LHCN-M2 (cell line): ENCODE measurements at places on chromosomes 3 and 15. TPM values are rescaled to one million over a fixed set of nuclear protein-coding genes. Genes with fewer than 3 reads are reported as not detected.

GRCh38 chr3:129594409-129594808 lies 12.1 kb downstream of the PLXND1 start:
- DNase-seq = no peak

DNA sequence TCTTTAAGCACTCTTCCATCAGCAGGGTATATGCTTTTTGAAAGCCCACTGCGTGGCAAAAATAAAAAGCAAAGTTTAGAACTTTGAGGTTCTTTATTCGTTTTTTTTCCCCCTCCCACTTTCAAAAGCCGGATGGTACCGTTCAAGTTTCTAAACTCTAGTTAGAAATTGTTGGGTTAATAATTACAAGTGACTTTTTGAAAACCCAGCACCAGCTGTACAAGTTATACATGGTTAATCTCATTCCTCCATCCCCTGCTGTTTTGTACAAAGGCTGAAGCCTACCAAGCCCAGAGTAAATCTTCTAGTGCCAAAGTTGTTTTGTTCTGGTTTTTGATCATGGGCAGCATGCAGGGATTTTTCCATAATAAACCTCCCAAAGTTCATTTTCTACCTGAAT lies 48.6 kb downstream of the WDR72 start:
- no peak for DNase-seq

DNA sequence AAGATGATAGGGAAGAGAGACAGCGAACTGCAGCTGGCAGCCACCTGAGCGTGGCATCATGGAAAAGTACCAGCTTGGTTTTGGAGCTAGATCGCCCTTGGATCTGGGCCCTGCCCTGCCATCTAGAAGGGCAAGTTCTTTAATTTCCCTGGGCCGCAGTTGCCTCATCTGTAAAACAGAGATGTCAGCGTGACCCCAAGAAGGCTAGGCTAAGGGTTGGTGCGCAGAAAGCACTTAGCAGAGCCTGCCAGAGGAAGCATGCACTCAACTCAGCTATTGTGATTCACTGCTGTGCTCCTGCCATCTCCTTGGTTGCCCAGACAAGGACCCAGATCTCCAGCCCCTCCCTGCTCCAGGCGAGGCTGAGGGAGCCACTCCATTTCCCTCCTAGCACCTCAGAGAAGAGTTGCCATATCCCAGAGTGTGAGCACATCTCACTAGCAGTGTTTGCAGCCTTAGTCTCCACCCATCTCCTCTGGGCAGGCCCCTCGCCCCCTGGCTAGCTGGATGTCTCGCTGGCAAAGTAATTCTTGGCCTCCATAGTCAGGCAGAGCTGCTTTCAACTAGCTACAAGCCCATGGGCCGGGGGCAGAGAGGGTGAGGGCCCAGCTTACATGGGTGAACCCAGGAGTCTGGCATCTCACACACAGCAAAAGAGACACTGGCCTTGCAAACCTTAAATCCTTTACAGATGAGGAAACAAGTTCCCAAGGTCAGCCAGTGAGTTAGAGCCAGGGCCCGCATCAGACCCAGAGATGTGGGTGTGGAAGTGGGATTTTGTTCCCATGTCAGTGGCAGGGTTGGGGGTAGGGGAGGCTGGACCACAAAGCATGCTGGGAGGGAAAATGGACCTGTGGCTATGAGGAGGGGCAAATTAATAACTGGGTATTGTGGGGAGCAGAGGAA lies 280.7 kb upstream of the TLE3 start:
- DNase-seq = no peak

- DNase-seq = no peak
Measured at GRCh38 chr3:37739579-37740290, 121.9 kb upstream of the CTDSPL start.

Gene POLQ
- 11.9 and 14.6 TPM in 2 replicates for total RNA-seq

GRCh38 chr3:195105389-195105788 lies 165.6 kb downstream of the XXYLT1 start:
- DNase-seq = no peak

GRCh38 chr3:10085738-10086137 lies 22.3 kb downstream of the FANCD2OS start:
- DNase-seq = no peak

DNA sequence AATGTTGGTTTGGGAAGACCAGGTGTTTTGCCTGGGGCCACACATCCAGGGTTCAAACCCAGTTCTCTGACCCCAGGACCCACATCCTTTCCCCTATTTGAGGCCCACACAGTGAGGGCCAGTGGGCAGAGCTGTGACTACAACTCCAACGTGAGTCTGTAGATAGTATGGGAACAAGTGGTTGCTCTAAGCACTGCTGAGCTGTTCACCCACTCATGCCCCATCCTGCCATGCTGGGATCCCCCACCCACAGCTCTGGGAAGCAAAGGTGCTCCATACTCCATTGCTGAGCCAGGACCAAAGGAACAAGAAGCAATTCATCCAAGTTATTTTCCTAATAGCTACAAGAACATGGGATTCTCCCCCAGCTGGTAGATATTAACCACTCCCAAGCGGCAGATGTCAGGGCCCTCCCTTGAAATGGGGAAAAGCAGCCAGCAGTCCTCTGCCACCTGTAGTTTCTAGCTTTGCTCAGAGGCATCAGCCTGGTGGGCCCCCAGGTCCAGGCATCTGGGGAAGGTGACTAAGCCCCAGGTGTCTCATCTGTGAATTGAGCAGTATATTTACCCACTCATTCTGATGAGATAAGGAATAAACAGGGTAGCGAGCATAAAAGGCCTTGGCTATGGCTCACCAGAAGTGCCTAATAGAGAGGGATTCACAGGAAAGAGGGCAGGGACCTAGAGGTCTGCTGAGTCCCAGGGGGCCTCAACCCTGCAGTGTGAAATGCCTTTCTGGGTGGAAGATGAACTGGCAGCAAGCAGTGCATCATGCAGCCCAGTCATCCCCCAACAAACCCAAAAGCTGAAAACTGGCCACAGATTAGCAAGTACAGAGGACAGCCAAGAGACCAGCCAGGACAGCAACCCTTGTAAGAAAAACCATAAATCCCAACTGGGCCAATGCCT lies 33.4 kb downstream of the POC1A start:
- no peak for DNase-seq

DNA sequence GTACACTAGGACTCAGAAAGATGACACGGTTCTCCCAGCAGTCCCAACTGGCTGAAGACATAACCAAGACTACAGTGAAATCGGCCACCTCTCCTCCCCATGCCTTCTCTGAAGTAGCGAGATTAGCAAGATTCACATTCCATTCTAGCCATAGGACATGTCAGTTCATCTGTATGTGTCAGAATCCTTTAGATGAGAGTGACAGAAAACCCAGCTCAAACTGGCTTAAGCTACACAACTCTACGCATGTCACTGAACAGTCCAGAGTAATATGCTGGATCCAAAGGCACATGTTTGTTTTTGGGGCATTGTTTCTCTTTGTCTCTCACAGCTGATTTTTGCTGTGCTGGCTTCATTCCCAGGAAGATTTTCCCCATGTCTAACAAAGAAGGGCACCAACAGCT lies 75.8 kb downstream of the RARB start:
- DNase-seq = no peak
